ENCODE measurements at places on chromosomes 7 and 10.

GRCh38 chr7:10455936-10456335, 517.7 kb upstream of the PHF14 start:
- DNase-seq = no peak

DNA sequence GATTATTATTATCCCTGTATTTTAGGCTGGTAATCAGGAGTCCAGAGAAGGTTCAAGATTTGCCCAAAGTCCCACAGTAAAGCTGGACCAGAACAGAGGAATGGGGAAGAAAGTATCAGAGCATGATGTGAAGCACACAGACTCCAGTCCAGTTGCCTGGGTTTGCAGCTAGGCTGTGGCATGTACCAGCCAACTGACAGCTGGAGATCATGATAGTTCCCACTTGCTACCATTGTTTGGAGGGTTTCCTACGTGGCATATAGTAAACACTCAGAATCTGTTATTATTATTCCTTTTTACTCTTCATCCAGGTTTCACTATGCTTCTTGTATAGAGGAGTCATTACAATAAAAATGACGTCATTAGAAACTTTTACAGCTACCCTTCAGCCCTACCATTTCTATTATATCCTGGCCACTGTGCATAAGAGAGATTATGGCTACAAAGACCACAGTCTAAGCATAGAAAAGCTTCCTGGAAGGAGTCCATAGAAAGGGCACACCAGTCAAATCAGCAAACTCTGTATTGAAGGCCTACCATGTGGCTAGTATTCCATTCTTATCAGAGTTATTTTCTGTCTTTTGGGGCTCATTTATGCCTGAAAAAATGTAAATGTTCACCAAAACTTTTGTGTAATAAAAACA, 66.6 kb downstream of the MTPN start:
- no peak for DNase-seq

DNA sequence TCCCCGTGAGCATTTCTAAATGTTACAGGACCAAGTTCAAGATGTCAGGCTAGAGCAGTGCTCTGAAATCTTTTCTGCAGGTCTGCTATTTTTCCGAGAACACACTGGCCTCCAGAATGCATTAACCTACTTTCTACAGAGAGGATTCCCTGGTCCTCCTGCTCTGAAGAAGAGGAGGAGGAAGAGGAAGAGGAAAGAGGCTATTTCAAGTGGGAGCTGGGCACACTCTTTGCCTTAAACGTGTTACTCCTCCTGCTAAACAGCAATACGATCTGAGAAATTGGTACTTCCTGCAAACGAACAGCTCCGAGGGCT, 157.4 kb downstream of the FRMD4A start:
- DNase-seq = no peak

- no peak for DNase-seq
These were observed 59.7 kb downstream of the TFAM start for GRCh38 chr10:58444876-58445275.

- no peak for DNase-seq
These were observed 89.8 kb downstream of the GLRX3 start for GRCh38 chr10:130226012-130226411.

GRCh38 chr10:4267086-4267773, 482.2 kb upstream of the KLF6 start:
- no peak for DNase-seq

- DNase-seq = no peak
These were observed 91.4 kb downstream of the GRK5 start for GRCh38 chr10:119298810-119299209.

- DNase-seq = no peak
These were observed 2.4 kb downstream of the BAMBI start for GRCh38 chr10:28679581-28680357.

DNA sequence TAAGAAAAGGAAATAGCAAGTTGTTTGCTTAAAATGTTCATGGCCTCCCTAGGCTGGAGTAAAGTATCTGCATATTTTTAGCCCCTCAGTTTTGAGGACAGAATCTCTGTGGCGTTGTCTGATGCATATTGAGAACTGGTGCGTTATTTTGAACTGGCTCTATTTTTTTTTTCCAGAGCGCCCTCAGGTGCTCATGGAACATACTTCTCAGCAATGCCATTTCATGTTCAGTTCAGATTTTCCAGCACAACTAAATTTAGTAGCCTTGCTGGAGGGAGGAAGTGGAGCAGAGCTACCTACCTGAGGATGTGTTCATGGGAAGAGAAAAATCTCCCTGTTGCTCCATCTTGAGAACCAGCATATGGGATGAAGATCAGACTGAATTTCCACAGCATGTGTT, 870.5 kb downstream of the LRMDA start:
- no peak for DNase-seq

DNA sequence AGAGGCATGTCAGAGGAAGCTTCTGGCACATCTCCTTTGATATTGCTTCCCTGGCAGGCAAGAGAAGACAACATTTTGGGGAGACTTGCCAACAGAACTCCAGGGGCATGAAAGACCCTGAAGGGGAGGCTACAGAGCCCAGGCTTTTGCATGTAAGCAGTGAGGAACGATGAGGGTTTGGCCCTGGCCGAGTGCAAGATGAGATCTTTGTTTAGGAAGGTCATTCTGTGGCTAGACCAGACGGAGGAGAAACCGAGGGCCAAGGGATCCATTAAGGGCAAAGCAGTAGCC, 3.8 kb downstream of the SVIL start:
- DNase-seq = no peak

GRCh38 chr7:79376299-79377025, 77.0 kb downstream of the MAGI2 start:
- DNase-seq = no peak

DNA sequence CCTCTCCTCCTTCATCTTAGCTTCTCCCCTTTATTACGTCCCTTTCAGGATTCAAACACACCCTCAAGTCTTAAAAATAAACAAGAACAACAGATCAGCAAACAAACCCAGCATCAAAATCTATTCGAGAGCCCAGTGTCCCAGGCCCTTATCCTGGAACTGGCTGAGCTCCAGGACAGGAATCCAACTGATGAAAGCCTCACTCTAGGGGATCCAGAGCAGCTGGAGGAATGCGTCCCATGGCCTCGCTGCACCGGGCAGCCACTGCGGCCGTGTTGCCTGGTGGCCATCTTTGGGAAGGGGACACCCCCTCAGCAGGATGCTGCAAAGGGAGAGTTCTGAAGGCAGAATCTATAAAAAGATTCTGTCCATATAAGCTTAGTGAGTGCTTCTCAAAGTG, 156.5 kb upstream of the BMPER start:
- no peak for DNase-seq

DNA sequence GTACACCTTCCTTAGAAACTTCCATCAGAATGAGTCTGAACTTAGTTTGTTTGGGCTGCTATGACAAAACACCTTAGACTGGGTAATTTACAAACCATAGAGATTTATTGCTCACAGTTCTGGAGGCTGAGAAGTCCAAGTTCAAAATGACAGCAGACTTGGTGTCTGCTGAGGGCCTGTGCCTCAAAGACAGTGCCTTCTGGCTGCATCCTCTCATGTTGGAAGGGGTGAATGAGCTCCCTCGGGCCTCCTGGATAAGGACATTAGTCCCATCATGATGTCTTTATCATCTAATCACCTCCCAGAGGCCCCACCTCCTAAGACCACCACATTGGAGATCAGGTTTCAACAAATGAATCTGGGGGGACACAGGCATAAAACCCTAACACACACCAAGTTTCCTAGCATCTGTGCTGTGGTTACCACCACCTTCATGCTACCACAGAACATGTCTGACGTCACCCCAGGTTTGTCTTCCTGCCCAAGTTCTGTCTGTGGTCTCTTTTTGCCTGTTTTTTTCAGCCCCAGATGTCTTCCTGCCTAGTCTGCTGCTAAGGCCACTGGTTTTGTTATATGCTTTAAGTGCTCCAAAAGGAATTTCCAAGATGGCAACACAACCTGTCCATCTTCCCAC, 150.9 kb upstream of the COBL start:
- no peak for DNase-seq

GRCh38 chr10:777913-778479, 88.5 kb upstream of the DIP2C start:
- DNase-seq = no peak

DNA sequence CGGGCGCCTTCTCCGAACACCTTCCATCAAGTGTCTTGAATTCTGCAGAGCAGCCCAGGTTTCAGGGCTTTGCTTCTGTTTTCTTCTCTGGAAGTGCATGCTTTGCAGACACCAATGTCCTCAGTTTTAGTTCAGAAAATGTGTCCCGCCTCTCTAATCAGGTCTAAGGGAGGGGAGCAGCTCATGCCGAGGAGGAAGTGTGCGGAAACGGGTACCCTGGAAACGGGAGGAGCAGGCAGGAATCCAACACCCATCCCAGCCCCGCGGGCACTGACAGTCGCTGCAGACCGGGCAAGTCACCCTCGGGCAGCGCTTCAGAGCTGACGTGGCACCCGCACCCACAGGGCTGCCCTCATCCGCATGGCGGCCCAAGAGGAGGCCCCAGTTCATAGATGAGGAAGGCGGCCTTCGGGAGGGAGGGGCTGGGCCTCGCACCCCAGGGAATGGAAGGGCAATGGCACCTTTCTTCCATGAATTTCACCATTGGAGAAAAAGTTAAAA, 338.7 kb downstream of the DNAJB6 start:
- no peak for DNase-seq

DNA sequence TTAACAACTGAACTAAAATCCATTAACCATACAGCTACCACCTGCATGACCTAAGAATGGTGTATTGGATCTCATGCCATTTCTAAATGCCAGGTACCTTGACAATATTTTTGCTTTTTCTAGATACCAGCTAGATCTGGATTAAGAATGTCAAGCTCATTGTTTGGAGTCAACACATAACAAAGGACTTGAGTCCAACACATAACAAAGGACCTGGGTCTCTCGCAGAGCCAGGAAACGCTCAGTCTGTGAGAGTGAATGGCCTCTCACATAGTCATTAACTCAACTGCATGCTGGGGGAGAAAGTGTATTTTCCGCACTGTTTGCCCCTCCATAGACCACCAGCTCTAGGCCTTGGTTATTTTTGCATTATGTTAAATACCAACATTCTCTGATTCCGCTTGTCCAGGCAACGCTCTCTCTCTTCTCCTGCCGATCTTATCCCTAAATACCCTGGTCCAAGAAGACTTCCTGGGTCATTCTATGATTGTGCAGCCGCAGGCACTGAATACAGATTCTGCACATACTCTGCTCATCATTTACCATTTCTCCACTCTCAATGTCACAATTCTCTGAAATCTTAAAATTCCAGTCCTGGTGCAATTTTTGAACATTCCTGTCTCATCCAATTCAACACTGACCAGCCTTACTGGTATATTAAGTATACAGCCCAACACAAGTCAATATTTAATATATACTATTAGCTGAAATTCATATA, 31.2 kb downstream of the ITIH5 start:
- no peak for DNase-seq

DNA sequence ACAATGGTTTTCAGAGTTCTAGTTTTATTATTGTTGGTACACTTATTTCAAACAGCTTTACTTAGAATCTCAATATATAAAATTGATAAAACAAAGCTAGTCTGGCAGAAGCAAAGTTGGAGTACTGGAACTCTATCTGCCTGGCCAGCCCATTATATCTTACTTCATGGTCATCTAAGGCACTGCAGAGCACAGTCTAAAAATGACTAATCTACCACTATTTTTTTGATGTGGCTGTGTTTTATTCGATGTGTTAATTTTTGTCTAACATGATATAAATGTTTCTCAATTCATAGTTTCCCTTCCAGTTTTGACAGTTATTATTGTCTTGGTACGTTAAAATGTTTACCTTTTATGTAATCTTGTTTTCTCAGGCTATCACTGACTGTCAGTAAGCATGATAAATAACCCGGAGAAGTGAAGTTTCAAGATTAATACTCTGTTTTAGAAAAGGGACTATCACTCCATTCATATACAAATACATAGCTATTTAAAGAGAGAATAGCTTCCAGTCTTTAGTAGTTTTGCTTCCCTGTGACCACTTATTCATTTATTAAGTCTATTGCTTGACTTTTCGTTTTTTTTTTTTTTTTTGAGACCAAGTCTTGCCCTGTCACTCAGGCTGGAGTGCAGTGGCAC, 60.6 kb upstream of the CSTF2T start:
- no peak for DNase-seq

DNA sequence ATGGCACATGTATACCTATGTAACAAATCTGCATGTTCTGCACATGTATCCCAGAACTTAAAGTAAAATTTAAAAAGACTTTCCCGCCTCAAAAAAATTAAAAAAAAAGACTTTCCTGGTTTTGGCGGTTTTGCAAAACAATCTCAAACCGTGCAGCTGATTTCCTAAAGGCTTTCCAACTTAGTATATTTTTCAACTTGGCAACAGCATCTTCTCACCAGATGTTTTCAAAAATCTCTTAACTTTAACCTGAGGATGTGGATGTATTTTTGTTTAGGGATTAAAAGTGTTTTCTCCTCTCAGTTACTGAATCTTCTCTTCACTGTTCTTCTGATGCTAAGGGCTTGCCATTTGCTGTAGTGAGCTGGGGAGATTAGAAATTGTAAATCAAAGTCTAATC, 96.5 kb upstream of the PLPP4 start:
- no peak for DNase-seq

GRCh38 chr10:97597778-97598177, 8.3 kb downstream of the C10orf62 start:
- DNase-seq = no peak

DNA sequence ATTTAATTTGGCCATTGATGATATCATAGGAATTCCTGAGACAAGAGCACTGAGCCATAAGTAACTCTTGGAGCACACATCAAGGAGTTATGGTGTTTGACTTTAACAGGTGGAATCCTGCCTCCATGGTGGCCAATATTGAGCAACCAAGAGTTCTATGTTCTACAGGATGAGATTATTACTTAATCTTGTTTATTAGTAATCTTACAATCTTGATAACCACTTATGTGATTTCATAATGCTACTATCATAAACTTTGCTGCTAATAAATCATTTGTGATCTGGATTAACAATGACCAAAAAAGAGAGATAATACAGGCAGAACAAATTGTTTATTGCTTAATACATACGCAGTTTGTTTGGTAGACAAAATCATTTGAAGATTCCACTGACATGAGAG, 27.5 kb upstream of the PDK4 start:
- no peak for DNase-seq

GRCh38 chr10:62259456-62259855, 9.2 kb downstream of the RTKN2 start:
- DNase-seq = no peak

DNA sequence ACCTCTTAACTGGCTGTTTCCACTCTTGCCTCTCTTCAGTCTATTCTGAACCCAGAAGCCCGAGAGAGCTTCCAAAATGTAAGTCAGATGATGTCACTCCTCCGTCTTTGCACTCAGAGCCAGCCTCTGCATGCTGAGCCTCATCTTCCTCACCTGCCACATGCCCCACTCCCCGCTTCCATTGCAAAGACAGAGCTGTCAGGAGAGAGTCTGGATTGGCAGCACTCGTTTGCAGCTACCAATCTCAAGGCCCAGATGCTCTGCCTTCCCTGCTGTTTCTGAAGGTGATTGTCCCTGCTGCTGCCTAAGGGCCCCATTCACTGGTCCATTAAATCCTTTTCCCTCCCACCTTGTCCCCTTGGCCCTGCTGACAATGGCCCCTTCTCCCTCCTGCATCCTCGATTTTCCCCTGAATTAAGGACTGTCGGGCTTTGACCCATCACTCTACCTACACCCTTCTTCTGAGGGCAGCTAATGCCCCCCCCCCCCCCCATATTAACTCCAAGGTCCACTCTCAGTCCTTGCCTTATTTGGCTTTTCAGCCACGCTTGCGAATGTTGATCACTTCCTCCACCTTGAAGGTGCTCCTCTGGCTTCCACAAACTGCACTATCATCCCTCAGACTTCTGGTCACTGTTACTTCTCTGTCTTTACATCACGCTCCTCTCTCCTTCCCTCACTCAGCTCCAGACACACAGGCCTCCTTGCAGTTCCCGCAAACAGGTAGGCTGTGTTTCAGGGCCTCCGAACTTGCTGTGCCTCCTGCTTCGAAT, 98.5 kb downstream of the CHN2 start:
- no peak for DNase-seq

All from HS-5 (cell line).